HCT116 (cell line): ENCODE measurements at places on chromosomes 4 and X. TPM values are rescaled to one million over a fixed set of nuclear protein-coding genes. Genes with fewer than 3 reads are reported as not detected.

DNA sequence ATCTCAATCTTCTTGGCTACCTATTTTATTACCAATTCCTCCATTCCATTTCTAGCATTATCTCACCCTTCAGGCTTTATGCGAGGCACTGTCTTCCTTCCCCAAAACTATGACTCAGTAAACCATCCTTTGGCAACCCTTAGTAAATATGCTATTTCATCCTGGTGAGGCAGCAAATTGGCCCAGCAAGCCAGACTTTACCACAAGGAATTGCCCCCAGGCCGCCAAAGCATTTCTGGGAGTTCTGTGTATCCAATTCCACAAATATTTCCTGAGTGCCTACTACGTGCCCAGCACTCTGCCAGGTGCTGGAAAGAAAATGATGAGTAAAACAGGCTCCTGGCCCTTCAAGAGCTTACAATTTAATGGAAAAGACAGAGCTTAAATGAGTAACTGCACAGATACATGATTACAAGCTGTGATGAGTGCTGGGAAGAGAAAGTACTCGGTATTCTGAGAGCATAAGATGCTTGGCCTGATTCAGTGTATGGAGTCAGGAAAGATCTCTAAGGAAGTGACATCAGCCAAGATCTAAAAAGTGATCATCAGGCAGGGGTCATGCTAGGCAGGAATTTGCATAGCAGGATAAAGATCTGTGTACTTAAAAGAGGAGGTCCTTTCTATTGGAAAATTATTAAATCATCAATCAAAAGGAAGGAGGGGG, 193.8 kb downstream of the ADAMTS3 start:
- no peaks in the 10 kb centered on the region for H3K27me3 ChIP-seq
- H3K4me3 ChIP-seq, result no peak overlapping the region
- DNase-seq, result no peak
- no peaks in the 10 kb centered on the region for H3K4me1 ChIP-seq

The CXCL11 gene
- total RNA-seq, result not detected

The CLCN5 gene
- total RNA-seq, result 6.1 TPM

DNA sequence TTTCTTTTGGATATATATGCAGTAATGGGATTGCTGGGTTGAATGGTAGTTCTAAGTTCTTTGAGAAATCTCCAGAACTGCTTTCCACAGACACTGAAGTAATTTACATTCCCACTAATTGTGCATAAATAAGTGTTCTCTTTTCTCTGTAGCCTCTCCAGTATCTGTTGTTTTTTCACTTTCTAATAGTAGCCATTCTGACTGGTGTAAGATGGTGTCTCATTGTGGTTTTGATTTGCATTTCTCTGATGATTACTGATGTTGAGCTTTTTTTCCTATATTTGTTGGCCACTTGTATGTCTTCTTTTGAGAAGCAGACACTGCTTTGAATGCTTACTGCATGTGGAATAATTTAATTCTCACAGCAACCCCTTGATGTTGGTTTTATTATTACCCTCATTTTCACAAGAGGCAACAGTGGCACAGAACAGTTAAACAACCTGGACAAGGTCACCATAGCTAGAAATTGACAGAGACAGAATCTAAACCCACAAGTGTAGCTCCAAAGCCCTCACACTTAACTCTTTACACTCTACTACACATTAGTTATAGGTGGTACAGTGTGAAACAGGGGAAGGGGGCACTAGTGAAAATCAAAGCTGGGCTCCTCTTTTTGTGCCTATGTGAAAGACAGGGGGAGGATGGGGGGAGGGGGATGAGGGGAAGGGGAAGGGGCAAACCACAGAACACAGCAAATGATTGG, 96.1 kb downstream of the REELD1 start:
- H3K27ac ChIP-seq, result no peak overlapping the region
- DNase-seq, result no peak
- no peak overlapping the region for H3K4me3 ChIP-seq

The MTMR8 gene
- 1.1 TPM for total RNA-seq

The C4orf51 gene
- total RNA-seq, result not detected

DNA sequence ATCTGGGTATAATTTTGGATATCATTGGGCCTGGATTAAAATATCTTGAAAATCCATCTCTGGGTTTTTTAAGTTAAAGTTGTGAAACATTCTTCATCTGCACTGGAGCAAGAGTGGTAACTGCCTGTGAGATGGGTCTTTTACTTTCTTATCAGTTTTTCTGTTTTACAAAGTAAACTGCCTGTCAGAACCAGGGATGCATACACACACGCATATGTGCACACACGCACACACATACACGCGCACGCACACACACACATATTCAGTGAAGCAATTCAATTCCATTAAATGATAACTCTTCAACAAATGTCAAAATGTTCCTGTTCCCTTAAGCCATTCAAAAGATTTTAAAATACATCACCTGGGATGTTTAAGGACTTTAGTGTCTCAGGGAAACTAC, 515.8 kb downstream of the INPP4B start:
- H3K27ac ChIP-seq, result no peak overlapping the region
- no peak for DNase-seq
- no peaks in the 10 kb centered on the region; the same call in 1 of the 2 replicates for H3K36me3 ChIP-seq
- no peaks in the 10 kb centered on the region for H3K27me3 ChIP-seq
- no peaks in the 10 kb centered on the region; the same call in 1 of the 2 replicates for H3K4me1 ChIP-seq
- no peak overlapping the region for H3K4me3 ChIP-seq

GRCh38 chrX:112818114-112819007, 22.3 kb downstream of the AMOT start:
- H3K4me1 ChIP-seq, result no peaks in the 10 kb centered on the region; the same call in 1 of the 2 replicates
- H3K4me3 ChIP-seq, result no peak overlapping the region
- H3K27me3 ChIP-seq, result no peaks in the 10 kb centered on the region
- DNase-seq, result no peak
- H3K27ac ChIP-seq, result no peak overlapping the region

The IGFBP7 gene
- total RNA-seq, result 0.91 TPM

- no peak for DNase-seq
- no peak overlapping the region for H3K4me3 ChIP-seq
- H3K4me1 ChIP-seq, result no peaks in the 10 kb centered on the region
- no peaks in the 10 kb centered on the region for H3K36me3 ChIP-seq
- peaks cover 23% of the 10 kb centered on the region for H3K27me3 ChIP-seq
Measured at GRCh38 chr4:54101190-54102041, 1.5 kb downstream of the GSX2 start.

DNA sequence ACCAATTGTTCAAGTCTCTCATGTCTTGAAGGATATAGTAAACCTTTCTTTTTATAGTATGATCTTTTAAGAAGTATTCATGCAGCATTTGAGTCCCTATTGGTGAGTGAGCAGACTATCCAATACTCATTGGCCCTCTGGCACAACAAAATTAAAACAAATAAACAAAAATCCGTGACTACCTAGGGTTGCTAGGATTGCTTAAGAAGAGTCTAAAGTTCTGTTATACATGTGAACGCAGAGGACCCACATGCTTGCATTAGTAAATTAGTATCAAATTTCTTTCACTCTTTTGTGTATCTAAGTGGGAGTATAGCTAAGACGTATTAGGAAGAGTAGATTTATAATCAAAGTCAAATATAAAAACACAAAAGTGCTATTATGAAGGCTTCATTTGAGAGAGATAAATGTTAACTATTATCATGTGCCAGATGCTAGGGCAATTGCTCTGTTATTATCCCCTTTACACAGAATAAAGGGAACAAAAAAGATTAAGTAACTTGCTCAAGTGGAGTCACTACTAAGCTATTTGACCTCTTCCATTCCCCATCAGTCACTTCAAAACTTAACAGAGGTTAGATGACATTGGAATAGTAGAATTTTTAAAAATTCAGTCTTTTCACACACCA, 29.2 kb upstream of the LARP1B start:
- no peaks in the 10 kb centered on the region for H3K36me3 ChIP-seq
- no peak overlapping the region for H3K27ac ChIP-seq
- no peak overlapping the region for H3K4me3 ChIP-seq
- DNase-seq, result no peak
- H3K27me3 ChIP-seq, result no peaks in the 10 kb centered on the region
- H3K4me1 ChIP-seq, result no peaks in the 10 kb centered on the region

The ADH1A gene
- total RNA-seq, result not detected

DNA sequence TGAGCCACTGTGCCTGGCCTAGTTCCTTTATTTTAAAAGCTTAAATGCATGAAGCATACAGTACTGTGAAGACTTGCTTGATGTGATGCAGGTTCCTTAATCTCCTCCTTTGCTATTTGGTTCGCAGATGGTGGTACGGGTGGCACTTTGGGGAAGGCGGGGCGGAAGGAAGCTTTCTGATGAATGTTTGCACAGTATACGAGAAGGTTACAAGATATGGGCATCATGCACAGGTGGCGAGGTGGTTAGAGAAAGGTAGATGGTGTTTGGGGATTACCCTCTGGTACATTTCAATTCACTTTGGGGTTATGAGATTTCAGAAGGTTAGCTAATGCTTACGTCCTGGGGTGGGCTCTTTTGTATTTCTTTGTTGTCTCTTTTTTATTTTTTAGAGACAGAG, 17.2 kb downstream of the RHOH start:
- H3K27me3 ChIP-seq, result no peaks in the 10 kb centered on the region
- H3K4me3 ChIP-seq, result no peak overlapping the region
- no peaks in the 10 kb centered on the region for H3K4me1 ChIP-seq
- no peaks in the 10 kb centered on the region for H3K36me3 ChIP-seq
- H3K27ac ChIP-seq, result no peak overlapping the region

DNA sequence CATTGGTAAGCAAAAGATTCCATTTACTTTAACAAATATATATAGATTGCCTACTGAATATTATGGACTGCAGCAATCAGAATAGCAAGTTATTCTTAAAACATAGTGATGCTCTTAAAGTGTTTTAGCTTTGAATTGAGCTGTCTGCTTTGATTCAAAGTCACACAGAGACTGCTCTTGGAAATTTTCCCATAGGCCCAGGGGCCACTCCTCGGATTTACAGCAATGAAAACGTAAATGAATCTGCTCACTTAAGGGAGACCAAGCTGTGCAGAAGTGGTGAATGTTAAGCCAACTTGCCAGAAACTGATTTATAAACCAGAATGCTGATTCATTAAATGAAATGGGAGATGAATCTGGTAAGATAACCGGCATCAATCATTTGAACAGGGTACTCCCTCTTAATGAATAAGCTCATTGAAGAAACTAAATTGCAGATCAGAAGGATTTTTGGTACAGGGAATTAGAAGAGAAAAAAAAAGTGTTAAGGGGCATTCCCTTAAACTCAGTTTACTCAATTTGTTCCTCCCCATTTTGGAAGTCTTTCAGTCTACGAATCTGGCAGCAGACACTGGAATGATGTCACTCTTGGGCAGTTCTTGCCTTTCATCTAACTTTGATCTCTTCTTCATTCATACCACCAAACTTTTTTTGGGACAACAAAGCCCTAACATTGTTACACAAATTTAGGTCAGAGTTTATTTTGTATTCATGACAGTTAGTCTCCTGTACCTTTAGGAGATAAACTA, 363.3 kb upstream of the MAGEB2 start:
- H3K4me3 ChIP-seq, result no peak overlapping the region
- H3K4me1 ChIP-seq, result no peaks in the 10 kb centered on the region
- no peak overlapping the region for H3K27ac ChIP-seq
- H3K36me3 ChIP-seq, result no peaks in the 10 kb centered on the region

The ZNF732 gene
- not detected for total RNA-seq

- H3K36me3 ChIP-seq, result no peaks in the 10 kb centered on the region
- no peak for DNase-seq
- H3K27ac ChIP-seq, result no peak overlapping the region
Measured at GRCh38 chr4:181692965-181693364, 550.2 kb upstream of the TENM3 start.

The LGI2 gene
- not detected for total RNA-seq

- H3K27me3 ChIP-seq, result no peaks in the 10 kb centered on the region
- H3K27ac ChIP-seq, result no peak overlapping the region
- H3K4me3 ChIP-seq, result no peak overlapping the region
- no peak for DNase-seq
Measured at GRCh38 chr4:87089368-87089767, 131.1 kb downstream of the KLHL8 start.

- no peaks in the 10 kb centered on the region for H3K4me1 ChIP-seq
- H3K4me3 ChIP-seq, result no peak overlapping the region
- no peaks in the 10 kb centered on the region for H3K36me3 ChIP-seq
- no peaks in the 10 kb centered on the region for H3K27me3 ChIP-seq
Measured at GRCh38 chr4:141427726-141428296, 207.1 kb downstream of the ZNF330 start.

DNA sequence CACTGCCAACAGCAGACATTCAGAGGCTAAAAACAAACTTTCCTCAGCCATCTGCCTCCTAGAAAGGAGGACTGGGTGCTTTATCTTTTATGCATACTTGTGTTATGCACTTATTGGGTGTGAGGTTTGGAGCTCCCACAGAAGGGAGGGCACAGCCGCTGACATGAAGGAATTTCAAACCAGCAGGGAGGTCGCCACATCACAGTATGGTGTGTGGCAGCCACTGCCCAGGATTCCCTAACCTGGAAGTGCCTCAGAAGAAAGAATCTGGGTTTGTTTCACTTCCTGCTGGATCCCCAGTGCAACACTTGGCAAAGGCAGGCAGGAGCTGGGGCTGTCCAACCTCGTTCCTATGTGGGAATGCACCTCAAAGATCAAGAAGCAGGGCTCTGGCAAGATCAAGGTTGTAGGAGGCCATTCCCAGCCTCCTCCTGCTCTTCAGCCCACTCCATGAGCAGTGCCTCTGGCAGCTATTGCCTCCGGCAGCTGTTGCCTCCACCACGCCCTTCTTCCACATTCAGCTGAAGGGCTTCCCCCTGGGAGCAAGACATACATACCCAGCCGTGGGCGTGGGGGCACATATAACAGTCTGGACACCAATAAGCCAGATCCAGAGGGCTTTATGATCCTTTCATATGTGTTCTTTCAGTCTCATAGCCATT, 109.0 kb upstream of the MAMLD1 start:
- H3K27me3 ChIP-seq, result no peaks in the 10 kb centered on the region
- no peaks in the 10 kb centered on the region for H3K4me1 ChIP-seq
- H3K4me3 ChIP-seq, result no peak overlapping the region
- no peak for DNase-seq
- no peaks in the 10 kb centered on the region for H3K36me3 ChIP-seq

DNA sequence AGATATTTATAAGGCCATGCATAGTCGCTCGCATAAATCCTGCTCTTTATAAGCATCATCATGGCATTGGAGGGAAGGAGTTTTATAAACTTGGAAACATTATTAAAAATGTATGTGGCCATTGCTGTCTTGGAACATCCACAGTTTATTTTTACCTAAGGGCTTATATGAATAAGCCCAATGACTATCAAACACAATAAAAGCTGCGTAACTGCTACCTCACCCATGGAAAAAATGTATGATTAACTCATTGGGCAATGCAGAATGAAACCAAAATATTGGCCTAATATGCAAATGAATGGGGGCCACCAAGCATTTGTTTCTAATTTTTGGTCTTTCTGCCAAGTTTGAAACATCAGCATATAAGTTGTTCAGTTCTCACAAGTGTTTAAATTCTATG, 19.1 kb downstream of the GEMIN8 start:
- no peak overlapping the region for H3K27ac ChIP-seq
- no peak overlapping the region for H3K4me3 ChIP-seq
- H3K4me1 ChIP-seq, result no peaks in the 10 kb centered on the region
- no peaks in the 10 kb centered on the region for H3K36me3 ChIP-seq
- DNase-seq, result no peak
- no peaks in the 10 kb centered on the region for H3K27me3 ChIP-seq

The USP17L30 gene
- total RNA-seq, result not detected
